ENCODE measurements at places on chromosomes 16 and 17.
A peak's percentile ranks its signal among the peaks of the same experiment; 100 is the strongest.

- no peak for DNase-seq
Measured at GRCh38 chr17:8910969-8911604, 43.6 kb upstream of the PIK3R6 start.

GRCh38 chr17:78865682-78866390, 25.2 kb upstream of the USP36 start:
- DNase-seq: peak; percentile 40

DNA sequence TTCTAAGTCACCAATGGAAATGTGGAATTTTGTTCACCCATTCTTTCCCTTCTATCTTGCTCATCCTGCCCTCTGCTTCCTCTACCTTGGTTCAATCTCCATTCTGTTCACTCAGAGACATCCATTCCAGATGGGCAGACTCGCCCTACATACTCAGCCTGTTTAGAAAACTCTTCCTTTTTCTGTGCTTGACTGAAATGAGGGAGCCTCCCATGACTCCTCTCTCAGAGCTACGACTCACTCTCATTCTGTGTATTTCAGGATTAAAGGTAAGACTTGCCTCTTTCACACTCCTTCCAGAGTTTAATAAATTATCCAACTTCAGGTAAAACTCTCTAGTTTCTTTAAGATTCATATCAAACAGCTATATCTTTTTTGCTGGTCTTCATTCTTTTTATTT, 182.8 kb downstream of the HS3ST3A1 start:
- DNase-seq: no peak

GRCh38 chr17:80894439-80894721, 97.3 kb upstream of the CHMP6 start:
- no peak for DNase-seq

DNA sequence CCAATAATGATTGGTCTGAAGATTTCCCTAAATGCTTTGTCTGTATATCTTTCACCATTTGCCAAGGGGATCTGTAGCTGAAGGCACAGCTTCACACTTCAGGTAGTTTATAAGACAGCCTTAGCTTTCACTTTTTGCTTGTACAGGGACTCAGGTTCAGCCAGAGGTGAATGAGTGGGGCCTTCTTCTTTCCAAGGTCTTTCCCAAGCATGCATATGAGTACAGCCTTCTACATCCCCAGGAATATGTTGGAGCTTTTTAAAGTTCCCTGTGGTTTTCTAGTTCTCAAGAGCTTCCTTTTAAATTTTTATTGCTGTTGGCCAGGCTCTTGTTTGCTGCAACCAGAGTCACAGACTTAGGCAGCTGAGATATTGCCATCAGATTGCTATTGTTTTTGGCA, 17.9 kb upstream of the SPDYE4 start:
- DNase-seq: no peak

DNA sequence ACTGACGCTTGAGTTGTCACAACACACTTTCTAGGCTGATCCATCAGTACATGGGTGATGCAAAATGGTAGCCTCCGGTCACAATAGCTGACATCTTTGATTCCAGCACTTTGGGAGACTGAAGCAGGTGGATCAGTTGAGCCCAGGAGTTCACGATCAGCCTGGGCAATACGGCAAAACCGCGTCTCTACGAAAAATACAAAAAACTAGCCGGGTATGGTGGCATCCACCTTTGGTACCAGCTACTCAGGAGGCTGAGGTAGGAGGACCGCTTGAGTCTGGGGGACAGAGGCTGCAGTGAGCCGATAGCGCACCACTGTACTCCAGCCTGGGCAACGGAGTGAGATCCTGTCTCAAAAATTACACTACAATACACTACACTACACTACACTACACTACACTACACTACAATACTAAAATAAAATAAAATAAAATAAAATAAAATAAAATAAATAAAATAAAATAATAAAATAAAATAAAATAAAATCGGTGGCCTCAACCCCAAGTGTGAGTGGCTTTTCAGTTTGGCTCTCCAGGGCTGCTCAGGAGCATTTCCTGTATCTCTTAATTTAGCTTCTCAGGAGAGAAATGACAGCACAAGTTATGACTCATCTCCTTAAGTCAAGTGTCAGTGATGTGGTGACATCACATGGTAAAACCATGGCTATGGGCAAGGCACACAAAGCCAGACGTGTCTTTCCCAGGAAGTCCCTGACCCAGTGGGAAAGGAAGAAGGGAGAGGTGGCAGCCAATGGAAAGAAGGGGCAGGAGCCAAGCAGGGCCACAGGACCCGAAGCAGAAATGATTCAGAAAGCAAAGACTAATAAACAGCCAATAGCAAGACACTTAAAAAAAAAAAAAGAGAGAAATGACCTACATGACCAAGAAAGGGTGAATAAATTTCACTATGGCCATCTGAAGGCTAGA, 75.3 kb upstream of the TBC1D3K start:
- DNase-seq: no peak

DNA sequence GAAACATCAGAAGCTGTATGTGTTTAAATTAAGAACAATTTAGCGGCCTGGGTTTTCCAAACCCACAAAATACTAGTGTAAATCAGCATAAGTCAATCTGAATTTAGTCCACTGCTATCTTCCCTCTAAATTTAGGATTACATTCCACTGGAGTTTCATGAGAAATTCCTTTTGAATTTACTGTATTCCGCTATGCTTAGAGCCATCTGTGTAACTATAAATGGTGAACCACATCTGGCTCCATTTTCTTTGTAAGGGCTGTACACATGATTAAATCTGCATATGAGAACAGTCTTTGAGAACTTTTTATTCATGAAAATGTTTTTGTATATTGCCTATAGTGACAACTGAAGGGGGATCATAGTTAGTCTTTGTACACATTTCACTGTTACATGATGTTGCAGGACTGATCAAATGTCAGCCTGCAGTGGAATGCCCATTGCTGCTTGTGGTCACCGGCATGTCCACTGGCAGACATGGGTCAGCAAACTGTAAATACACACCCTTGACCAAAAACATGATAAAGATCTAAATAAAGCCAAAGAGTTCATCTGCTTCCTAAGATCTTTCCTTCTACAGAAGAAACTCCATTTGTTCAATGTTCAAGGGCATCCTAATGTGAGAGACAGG, 36.8 kb downstream of the RPGRIP1L start:
- no peak for DNase-seq

DNA sequence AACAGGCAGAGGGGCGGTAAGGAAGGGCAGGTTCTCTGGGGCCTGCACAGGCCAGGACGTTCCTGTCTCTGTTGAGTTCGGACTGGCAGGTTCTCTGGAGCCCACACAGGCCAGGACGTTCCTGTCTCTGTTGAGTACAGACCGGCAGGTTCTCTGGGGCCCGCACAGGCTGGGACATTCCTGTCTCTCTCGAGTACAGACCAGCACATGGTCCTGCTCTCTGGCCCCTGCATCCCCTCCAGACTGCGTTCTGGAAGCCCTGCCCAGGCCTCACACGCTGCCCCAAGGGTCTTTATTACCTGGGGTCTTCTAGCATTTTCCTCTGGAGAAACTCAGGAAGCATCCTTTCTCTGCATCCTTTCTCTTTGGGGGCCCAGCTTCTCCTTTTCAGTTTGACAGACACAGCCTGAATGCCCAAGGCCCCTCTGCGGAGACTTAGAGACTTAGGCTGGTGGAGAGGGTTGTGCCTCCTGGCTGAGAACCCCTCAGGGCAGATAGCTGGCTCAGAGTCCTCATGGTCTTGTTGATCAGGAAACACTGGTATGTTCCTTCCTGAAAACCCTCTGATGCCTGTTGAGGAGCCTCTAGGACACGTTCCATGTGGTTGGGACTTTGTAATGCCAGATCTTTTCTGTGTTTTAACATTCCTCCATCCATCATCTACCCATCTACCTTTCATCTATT, 18.0 kb upstream of the GSE1 start:
- DNase-seq: no peak

DNA sequence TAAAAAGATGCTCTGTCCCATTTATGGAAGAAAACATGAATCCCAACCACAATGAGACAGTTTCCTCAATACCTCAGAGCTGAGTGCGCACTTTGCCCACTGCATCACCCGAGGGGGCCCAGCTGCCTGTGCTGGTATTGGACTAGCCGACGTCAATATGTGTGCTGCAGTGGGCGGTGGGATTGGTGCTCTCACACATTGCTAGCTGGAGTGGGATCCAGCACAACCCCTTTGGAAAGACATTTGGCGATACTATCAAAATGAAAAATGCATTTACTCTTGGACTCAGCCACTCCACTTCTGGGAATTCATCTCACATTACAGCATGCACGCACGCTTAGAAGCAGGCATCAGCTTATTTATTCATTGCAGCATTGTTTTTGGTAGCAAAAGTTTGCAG, 289.2 kb upstream of the FOXF1 start:
- no peak for DNase-seq

- DNase-seq: no peak
Measured at GRCh38 chr17:56085576-56086267, 67.6 kb upstream of the ANKFN1 start.

GRCh38 chr16:84379709-84380362, 11.5 kb downstream of the ATP2C2 start:
- no peak for DNase-seq

DNA sequence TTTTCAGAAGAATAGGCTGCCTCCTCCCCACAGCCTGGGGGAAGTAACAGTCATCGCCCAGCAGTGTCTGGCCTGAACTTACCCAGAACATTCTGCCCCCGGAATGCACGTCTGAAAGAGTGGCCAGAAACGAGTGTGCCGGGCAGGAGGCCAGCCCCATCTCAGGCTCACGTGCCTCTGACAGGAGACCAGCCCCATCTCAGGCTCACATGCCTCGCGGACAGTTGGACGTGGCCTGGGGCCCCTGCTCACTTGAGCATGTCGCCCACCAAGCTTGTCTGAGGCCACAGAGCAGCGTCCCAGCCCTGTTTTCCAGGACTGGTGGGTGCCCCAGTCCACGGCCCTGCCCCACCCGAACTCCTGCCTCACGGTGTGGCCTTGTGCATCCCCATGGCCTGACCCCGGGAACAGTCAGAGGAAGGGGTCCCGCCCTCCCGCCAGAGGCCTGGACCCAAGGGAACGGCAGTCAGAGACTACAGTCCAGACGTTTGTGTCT, 16.3 kb upstream of the CDH15 start:
- DNase-seq: no peak

DNA sequence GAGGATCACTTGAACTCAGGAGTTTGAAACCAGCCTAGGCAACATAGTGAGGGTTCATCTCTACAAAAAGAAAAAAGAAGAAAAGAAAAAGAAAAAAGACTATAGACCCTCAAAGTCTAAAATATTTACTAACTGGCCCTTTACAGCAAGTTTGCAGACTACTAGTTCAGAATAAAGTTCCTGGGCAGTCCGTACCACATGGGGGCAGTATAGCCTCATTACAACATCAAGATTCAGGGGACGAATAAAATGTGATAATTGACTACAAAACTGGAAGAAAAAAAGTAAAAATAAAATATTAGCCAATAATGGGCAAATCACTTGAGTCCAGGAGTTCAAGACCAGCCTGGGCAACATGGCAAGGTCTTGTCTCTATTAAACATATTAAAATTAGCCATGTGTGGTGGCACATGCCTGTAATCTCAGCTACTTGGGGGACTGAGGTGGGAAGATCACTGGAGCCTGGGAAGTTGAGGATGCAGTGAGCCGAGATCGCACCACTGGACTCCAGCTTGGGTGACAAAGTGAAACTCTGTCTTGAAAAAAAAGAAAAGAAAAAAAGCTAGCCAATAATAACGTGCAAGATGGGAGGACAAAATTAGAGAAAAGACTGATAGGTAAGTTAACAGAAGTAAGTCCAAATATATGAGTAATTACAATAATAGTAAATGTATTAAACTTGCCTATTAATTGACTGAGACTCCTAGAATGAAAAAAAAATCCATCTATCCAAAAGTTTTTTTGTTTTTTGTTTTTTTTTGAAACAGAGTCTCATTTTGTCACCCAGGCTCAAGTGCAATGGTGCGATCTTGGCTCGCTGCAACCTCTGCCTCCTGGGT, 129.4 kb upstream of the SEC14L1 start:
- peak; percentile 39 for DNase-seq

DNA sequence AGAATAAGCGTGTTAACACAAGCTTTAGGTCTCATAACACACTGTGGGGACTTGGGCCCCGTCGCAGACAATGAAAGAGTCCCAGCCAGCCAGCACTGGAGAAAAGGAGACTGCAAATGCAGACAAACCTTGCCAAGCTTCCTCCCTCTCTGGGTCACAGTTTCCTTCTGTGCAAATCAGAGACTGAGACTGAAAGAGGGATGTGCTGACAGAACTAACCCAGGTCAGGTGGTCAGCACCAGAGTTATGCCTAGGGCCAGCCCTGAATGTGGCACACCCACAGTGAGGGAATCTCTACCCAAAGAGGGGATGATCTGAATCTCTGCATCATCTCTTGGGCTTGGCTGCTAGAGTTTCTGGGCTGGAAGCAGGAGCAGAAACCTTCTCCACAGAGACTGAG, 282.3 kb upstream of the CCL2 start:
- no peak for DNase-seq

GRCh38 chr17:83012200-83012785, 67.1 kb upstream of the METRNL start:
- no peak for DNase-seq

DNA sequence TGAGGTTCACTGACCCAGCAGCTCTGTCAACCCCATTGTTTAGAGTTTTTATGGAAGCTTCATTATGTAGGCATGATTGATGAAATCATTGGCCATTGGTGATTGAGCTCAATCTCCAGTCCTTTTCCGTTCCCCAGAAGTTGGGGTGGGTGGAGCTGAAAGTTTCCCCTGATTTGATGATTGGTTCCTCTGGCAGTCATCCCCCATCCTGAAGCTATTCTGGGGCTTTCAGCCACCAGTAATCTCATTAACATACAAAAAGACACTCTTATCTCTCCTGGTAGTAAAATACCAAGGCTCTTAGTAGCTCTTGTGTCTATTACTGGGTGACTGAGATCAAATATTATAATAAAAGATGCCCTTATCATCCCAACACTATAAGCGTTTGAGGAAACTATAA, 67.1 kb downstream of the TANC2 start:
- DNase-seq: no peak

GRCh38 chr17:75077496-75078283, 10.1 kb upstream of the SLC16A5 start:
- DNase-seq: peak; percentile 50

- no peak for DNase-seq
Measured at GRCh38 chr16:1997494-1998359, 8.0 kb downstream of the SYNGR3 start.
